Osteoblast (primary cell): ENCODE measurements at places on chromosomes 1 and 21. TPM values are rescaled to one million over a fixed set of nuclear protein-coding genes. Genes with fewer than 3 reads are reported as not detected.

GRCh38 chr1:6909857-6910256, 124.6 kb downstream of the CAMTA1 start:
- no peak for DNase-seq

DNA sequence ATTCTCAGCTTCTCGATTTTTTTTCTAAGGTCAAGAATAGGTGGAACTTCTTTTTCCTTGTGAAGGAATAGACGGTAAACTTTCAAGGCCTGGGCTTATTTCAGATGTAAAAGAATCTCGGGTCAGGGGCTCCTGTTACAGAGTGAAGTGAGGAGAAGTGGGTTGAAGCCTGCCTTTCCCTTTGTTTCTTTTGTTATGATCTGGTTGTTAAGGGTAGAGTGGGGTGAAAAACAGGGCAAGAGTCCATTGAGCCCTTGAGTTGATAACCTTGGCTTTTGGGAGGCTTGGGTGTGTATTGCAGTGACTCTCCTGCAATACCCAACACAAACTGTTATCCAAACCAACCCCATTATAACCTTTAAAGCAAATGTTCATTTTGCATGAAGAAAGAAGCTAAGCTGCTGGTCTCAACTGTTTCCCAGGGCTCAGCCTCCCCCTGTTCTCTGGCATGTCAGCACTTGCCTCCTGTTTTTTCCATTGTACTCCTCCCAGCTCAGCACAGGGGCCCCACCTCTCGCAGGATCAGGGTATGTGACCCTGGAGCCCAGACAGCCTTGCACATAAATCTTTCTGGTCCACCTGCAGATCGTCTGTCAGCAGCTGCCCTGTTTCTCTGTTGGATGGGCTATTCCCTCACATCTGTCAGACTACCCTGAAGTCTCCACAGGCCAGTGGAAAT, 102.4 kb downstream of the CACHD1 start:
- DNase-seq = no peak

- DNase-seq = peak; percentile 91
These were observed 26.4 kb downstream of the SORT1 start for GRCh38 chr1:109371341-109371739.

Gene PLPPR5
- not detected in 2 replicates for total RNA-seq

Gene SH2D5
- total RNA-seq = 1.4 and 1.8 TPM in 2 replicates

DNA sequence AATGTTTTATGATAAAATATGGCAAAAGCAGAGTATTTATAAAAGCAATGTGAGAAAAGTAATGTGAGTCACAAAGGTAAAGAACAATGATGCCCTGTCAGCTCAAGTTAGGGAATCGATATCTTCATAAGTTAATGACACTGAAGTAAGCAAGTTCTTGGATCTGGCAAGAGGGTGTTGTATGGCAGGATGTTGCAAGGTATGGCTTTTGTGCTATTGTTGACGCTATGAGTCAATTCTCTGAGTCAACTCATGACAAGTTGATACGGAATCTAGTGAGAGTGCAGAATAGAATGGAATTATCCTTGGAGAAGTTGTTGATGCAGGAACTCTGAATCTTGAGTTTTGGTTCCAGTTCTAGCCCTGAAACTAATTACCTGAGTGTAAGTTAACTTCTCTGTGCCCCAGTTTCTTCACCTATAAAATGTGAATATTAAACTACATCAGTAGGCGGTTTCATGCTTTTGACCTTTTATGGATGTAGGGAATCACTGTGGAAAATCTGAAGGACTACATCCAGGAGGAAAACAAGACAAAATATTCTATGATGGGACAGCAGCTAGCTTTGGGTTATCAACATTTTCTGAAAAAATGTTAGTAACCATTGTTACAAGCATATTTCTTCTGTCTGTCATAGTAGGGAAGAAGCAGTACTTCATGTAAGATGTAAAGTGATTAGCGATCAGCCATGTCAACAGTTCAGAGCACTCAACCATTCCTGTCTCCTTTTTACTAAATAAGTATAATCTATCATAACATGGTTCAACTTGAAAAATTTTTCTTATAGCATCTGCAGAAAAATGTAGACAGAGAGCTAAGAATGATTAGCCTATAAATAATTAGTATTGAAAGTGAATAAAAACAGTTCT, 96.9 kb downstream of the ATP6V1G3 start:
- peak; percentile 84 for DNase-seq

DNA sequence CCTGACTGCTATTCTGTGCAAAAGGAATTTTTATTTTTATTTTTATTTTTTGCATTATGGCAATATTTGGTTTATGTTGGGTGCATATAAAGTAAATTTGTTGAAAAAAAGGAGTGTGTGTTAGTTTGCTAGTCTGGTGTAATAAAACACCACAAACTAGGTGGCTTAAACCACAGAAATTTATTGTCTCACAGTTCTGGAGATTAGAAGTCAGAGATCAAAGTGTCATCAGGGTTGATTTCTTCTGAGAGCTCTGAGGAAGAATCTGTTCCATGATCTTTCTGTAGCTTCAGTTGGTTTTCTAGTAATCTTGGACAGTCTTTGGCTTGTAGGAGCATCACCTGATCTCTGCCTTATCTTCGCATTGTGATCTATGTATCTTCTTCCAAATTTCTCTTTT, 6.5 kb downstream of the SLC30A7 start:
- DNase-seq = no peak

- DNase-seq = no peak
These were observed 1.3 kb downstream of the USP24 start for GRCh38 chr1:55213885-55214211.

- no peak for DNase-seq
These were observed 219.2 kb upstream of the NR5A2 start for GRCh38 chr1:199808110-199808870.

- DNase-seq = peak; percentile 62
These were observed 3.2 kb downstream of the DMBX1 start for GRCh38 chr1:46492871-46493270.

GRCh38 chr1:205304695-205305070, 16.9 kb downstream of the NUAK2 start:
- DNase-seq = no peak

Gene FCAMR
- not detected in 2 replicates for total RNA-seq

DNA sequence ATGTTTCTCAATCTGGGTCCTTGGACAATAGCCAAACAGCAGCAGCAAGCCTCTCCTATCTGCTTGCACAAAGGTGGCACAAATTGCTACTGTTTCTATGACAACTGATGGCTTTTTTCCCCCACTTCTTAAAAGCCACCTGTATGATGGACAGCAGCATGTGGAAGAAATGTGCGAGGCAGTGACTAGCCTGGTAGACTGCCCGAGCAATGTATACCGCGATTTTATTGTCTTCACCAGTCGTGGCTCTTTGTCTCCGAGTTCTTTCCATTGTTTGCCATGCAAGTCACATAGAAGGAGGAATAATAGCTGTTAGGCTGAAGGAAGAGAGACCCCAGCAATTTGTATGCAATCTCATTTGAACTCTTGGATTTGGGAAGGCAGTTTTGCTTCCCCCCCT, 79.4 kb downstream of the S1PR1 start:
- DNase-seq = no peak

- DNase-seq = no peak
These were observed 34.3 kb upstream of the SLC16A1 start for GRCh38 chr1:112990271-112990670.

DNA sequence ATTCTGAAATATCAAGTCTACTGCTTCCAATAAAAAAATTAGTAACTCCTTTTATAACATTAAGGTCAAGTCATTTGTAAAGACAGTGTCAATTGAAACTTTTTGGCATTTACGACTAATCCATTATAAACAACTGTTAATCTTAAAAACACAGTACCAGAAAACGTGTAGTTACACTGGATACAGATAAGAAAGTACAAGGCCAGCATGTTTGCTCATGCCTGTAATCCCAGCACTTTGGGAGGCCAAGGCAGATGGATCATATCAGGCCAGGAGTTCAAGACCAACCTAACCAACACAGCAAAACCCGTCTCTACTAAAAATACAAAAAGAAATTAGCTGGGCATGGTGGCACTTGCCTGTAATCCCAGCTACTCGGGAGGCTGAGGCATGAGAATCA, 29.4 kb downstream of the DENND1B start:
- no peak for DNase-seq

GRCh38 chr1:10694633-10695627, 101.5 kb downstream of the CASZ1 start:
- DNase-seq = peak; percentile 100

Gene SRM
- total RNA-seq = 21.0 and 24.2 TPM in 2 replicates

Gene TMEM269
- total RNA-seq = under 0.01 TPM in 2 replicates

DNA sequence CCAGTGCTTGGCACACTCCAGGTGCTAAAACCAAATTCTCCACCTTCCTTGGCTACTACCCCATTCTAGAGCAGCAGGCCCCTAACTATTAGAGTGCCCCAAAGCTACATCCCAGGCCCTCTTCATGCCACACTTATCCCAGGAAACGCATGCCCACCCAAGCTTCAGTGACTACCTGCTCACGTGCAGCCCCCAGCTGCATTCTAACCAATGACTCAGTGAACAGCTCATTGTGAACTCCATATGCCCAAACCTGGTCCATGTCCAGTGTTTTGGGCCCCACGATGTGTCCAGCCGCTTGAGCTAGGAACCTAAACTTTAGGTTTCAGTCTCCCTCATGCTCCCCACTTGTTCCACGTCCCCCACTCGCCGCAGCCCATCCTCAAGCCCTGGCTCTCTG, 41.5 kb downstream of the NKAIN1 start:
- no peak for DNase-seq

Gene CNR2
- total RNA-seq = not detected in 2 replicates

Gene PDE9A
- 0.36 TPM in 1 of 2 replicates, not detected in the other for total RNA-seq

Gene GJB5
- not detected in 2 replicates for total RNA-seq
